ENCODE measurements at places on chromosomes 5 and 9.

DNA sequence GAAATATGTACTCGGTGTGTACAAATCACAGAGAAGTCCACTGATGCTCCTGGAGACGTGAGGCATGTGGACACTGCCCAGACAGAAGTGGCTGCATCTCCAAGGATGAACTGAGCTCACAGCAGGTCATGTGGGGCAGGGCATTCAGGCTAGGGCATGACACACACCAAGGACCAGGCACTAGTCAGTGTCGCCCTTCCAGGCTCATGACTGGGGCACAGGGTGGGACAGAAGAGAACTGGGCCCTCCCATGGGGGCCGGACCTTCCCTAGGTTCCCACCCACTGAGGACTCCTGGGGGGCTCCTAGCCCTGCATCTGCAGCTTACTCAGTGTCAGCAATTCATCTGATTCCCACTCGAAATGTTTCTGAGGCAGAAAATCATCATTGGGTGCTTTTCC lies 256.8 kb upstream of the IRX4 start:
- no peak for DNase-seq

DNA sequence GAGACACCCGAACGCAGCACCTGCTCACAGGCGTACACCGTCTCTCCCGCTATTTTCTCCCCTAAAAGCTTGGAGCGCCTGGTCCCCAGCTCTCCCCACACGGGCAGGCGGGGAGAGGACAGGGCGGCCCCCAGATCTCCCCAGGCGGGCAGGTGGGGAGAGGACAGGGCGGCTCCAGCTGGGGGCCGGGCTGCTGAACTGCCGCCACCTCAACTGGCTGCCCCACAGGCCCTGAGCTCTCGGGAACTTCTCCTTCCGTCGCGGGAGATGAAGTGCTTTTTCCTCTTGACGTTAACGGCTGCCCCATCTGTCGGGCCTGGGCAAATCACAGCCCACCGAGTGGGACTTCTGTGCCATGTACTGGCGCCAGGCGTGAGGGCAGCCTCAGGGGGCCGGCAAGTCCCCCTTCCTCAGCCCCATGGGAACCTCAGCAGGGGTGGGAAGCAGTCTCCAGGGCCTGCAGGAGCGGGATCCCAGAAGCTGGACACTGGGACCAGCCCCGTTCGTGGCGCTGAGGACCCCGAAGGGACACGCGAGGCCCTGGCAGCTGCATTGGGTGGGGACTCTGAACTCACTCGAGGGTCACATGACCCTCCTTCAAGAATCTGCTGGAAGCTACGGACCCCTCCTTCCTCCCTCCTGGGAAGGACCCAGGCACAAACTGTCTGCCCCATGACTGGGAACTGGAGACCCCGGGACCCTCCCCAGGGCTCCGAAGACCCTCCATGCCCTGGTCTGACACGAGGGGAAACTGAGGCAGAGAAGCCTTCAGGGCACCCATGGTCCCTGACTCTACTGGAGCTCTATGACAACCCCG lies 5.7 kb upstream of the EGFL7 start:
- no peak for DNase-seq

- peak; percentile 41 for DNase-seq
These were observed 59.3 kb downstream of the FSTL4 start for GRCh38 chr5:133552925-133553525.

DNA sequence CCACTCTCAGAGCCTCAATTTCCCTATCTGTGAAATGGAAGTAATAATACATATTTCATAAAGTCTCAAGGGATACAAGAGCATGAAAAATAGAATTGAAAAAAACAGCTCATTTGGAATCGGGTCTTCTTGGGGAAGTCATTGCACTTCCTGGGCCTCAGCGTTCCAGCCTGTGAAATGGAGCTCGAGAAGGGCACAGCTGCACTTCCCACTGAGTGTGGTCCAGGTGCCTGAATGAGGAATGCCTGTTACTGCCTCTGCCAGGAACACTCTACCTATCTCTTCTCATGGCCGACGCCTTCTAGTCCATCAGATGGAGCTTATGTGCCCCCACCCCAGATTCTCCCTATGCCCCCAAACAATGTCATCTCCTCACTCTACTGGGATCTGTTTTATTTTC lies 924 bp upstream of the NEURL1B start:
- no peak for DNase-seq

- DNase-seq = peak; percentile 89
These were observed 12.3 kb downstream of the P4HA2 start for GRCh38 chr5:132215329-132215728.

Data from Ammon's horn (tissue), 1 donor.